ENCODE measurements at places on chromosomes 11 and 22. TPM values are rescaled to one million over a fixed set of nuclear protein-coding genes. Genes with fewer than 3 reads are reported as not detected.

Gene TUT1
- 8.7 TPM for total RNA-seq

Gene ASPHD2
- 2.1 TPM for total RNA-seq

Gene TMPRSS5
- total RNA-seq, result 0.07 TPM

Gene SCGB1D1
- not detected for total RNA-seq

Gene MUC5B
- total RNA-seq, result not detected

Gene NTM
- 64.2 TPM for total RNA-seq

Gene TPBGL
- total RNA-seq, result under 0.01 TPM

Gene ARHGAP42
- 16.4 TPM for total RNA-seq

Data from smooth muscle cell of the pulmonary artery (primary cell).